ENCODE measurements at places on chromosomes 7 and 10.

DNA sequence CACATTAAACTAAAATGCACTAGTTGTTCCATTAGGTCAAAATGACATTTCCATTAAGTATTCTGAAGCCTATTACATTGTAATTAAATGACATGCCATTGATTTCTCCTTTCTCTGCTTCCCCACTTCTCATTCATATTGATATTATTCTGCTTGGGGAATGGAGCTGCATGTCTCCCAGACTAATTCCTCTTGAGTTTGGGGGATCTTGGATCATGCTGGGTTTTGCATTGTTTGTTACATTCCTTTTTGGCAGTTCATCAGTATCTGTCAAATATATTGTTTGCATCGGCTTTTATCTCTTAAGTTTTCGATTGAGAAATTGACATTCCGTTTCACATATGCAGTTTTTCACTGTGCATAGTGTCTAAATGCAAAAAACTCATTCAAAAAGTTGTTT lies 65.1 kb upstream of the CYP26C1 start:
- no peak for DNase-seq

GRCh38 chr10:133393401-133394063 lies 425 bp upstream of the MTG1 start:
- no peak for DNase-seq

- DNase-seq, result no peak
These were observed 32.8 kb downstream of the INPP5F start for GRCh38 chr10:119758448-119759195.

DNA sequence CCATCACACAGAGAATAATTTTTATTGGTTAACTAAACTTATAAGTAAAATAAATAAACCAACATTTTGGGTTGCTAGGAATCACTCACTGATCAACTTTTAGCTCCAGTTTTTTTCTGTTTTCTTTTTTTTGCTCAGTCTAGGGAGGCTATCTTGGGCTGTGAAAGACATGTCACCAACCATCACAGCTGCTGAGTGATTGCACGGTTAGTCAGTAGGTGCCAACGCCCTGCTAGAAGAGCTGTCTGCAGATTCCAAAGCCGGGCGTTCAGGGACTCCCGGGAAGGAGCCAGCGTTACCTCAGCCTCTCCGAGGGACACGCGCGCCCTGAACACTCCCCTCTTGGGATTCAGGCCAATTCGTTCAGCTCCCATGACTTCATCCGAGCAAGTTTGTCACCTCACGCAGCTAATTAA lies 604 bp upstream of the STAM start:
- DNase-seq, result peak; percentile 82

GRCh38 chr10:47449979-47450378 lies 33.9 kb downstream of the ANXA8 start:
- no peak for DNase-seq

- peak; percentile 36 for DNase-seq
These were observed 55.6 kb downstream of the OSBPL3 start for GRCh38 chr7:24924375-24924774.

GRCh38 chr10:82150123-82150900 lies 275.3 kb downstream of the NRG3 start:
- DNase-seq, result no peak

GRCh38 chr7:33882040-33882837 lies 23.1 kb upstream of the BMPER start:
- DNase-seq, result no peak

DNA sequence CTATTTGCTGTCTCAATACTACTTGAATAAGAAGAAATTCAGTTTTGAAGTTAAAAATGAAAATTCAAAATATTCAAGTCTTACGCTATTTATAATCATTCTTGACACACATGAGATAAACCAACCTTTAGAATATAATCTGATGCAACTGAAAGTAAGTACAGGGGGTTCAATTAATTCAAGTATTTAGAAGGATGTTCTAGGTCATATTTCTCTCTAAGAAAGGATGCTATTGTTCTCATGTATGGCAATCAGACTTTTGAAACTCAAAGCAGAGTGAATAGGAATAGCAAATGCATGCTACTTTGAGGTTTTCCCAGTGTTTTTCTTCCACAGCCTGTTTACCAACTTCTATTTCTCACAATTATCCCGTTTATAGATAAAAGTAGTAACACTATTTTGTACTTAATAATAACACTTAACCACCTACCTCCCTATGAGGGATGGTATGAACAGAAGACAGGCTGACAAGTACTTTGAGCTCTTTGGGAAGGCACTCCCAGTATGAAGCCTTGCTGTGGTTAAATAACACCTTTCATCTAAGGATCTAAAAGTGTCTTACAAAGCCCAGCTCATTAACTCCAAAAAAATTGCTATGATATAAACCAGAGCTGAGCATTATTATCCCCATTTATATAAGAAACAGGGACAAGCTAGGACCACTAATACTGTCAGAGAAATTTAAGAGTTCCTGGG lies 18.0 kb upstream of the SPOCK2 start:
- DNase-seq, result no peak

DNA sequence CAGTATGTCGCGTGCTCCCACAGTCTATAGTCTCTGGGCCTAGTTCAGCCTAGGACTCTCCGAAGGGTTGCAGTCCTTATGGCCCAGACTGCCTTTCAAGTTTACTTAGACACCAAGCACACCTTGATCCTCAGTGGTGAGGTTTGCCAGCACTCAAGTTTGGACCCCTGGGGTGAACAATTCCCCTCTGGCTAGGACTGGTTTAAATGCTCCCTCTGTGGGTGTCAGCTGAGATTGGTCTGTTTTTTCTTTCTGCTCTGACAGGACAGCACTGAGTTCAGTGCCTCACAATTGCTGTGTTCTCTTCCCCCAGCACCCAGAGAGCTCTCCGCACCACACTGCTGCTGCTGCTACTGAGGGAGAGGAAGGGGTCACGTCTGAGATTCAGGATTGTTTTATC lies 31.9 kb upstream of the AGR3 start:
- no peak for DNase-seq

GRCh38 chr7:74417419-74417971 lies 36.2 kb upstream of the GTF2IRD1 start:
- peak; percentile 57 for DNase-seq

Data from hematopoietic multipotent progenitor cell treated with erythropoietin and hydrocortisone succinate and interleukin-3 and kit ligand, for 15 days (in vitro differentiated cells).